ENCODE measurements at places on chromosomes 7 and 10.

- no peak for DNase-seq
Observed at GRCh38 chr7:25922296-25922695, 229.7 kb upstream of the NFE2L3 start.

DNA sequence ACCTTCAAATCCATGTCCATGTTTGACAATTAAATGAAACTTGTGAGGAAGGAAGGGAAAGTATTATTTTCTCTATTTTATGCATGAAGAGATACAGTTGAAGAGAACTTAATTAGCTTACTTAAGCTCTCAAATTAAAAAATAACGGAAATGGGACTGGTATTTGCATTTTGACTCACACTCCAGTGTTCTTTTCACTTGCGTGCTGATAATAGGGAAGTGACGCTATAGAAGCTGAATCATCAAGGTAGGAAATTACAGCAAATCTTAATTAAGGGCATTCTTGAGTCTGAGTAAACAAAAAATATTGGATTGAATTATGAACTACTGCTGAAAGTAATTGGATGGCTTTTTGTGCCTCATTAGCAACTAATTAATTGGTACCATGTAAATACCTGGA lies 44.0 kb upstream of the NPVF start:
- DNase-seq: no peak

DNA sequence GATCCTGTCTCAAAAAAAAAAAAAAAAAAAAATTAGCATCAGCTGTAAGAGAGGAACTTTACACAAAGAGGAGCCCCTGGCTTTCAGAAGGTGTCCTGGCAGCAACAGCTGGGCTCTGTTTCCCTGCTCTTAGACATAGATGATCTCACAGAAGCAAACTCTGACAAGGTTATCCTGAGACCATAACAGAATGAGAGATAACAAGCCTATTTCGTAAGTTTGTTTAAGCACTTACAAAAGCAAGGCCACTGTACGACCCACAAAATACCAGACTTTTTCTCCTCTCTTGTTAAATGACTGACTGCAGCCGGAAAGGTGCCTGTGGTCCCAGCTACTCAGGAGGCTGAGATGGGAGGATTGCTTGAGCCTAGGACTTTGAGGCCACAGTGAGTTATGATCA lies 33.3 kb upstream of the OTUD1 start:
- peak; percentile 24 for DNase-seq

- no peak for DNase-seq
Observed at GRCh38 chr7:1052031-1052818, 7.9 kb downstream of the GPR146 start.

- no peak for DNase-seq
Observed at GRCh38 chr10:74293686-74294371, 142.8 kb downstream of the ADK start.

GRCh38 chr10:88830643-88831268 lies 20.9 kb downstream of the ANKRD22 start:
- DNase-seq: no peak

DNA sequence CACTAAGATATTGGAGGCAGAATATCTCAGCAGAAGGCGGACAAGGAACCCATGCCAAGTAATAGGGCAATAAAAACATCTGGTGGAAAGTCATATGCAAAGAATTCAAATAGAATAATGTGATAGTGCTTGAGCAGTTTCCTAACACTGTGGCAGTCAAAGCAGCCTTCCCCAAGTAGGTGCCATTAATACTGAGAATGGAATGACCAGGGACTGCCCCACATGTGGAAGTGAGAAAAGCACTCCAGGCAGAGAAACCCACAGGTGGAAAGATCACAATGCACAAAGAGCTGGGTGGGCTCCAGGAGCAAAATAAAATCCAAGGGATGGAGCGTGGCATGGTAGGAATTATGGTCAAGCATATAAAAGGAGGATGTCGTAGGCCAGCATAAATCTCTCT lies 64.4 kb upstream of the NME8 start:
- DNase-seq: no peak

DNA sequence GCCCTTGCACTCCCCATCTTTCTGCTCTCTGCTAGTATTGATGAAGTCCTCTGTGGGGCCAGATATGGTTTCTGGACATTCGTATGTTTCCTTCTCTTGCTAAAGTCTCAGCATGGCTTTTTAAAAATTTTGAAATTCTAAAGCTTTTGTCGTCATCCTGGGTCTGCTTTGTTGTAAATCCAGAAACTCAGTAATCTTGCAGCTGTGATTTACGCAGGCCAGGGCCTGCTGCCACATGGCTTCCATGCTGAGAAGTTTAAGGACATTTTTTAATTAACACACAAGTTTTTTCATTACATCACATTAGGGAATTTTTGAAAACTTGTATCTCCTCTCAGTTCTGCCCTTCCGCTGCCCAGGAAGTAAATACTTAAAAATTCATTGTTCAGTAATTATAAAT lies 686.1 kb upstream of the IGFBP3 start:
- no peak for DNase-seq

- DNase-seq: no peak
Observed at GRCh38 chr10:86959737-86960002, 1.3 kb downstream of the SNCG start.
